ENCODE measurements at places on chromosomes 7 and 10. TPM values are rescaled to one million over a fixed set of nuclear protein-coding genes. Genes with fewer than 3 reads are reported as not detected.

- DNase-seq = no peak
Observed at GRCh38 chr10:34781711-34782110, 33.4 kb downstream of the PARD3 start.

- DNase-seq = peak; percentile 90
Observed at GRCh38 chr7:27128034-27128433, 2.5 kb downstream of the HOXA4 start.

DNA sequence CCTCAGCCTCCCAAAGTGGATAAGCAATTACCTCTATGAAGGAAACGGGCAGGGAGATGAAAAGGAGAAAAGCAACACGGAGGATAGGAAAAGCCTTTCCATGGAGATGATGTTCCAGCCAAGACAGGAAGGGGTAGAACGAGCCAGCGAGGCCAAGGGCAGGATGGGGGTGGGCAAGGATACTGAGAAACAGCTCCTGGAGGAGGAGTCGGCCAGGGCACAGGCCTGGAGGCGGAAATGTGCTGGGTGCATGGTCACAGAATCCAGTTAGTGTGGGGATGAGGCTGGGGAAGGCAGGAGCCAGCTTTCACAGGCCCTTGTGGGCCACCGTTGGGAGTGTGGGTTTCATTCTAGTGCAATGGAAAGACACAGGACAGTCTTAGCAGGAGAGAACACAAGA, 162.6 kb downstream of the JAZF1 start:
- no peak for DNase-seq

- no peak for DNase-seq
Observed at GRCh38 chr10:31288001-31288400, 31.0 kb upstream of the ZEB1 start.

DNA sequence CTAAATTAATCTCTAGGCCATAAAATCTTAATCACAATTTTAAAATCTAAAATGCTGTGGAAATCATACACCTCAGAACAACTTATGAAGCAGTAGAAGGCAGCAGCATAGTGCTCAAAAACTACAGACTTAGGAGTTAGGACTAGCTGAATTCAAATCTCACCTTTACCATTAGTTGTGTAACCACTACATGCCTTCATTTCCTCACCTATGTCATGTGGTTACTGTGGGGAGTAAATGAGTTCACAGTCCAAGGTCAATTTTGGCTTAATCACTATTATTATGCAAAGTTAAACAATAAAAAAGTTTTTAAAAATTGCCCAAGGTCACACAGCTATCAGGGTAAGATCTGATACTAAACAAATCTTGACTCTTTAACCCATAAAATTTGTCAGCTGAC, 37.0 kb downstream of the SNX13 start:
- no peak for DNase-seq

GRCh38 chr10:132765435-132765834, 20.5 kb downstream of the NKX6-2 start:
- no peak for DNase-seq

GRCh38 chr7:35652124-35652523, 42.8 kb downstream of the HERPUD2 start:
- no peak for DNase-seq

- DNase-seq = peak; percentile 48
Observed at GRCh38 chr10:104322416-104322782, 15.9 kb downstream of the ITPRIP start.

- DNase-seq = peak; percentile 87
Observed at GRCh38 chr7:149147072-149147751, at the start of gene ZNF398. ZNF398 (plus strand) TSS chr7:149147453; CDS start chr7:149147743, 290 bp downstream.

GRCh38 chr7:123647106-123647730, 8.4 kb upstream of the LMOD2 start:
- DNase-seq = no peak

DNA sequence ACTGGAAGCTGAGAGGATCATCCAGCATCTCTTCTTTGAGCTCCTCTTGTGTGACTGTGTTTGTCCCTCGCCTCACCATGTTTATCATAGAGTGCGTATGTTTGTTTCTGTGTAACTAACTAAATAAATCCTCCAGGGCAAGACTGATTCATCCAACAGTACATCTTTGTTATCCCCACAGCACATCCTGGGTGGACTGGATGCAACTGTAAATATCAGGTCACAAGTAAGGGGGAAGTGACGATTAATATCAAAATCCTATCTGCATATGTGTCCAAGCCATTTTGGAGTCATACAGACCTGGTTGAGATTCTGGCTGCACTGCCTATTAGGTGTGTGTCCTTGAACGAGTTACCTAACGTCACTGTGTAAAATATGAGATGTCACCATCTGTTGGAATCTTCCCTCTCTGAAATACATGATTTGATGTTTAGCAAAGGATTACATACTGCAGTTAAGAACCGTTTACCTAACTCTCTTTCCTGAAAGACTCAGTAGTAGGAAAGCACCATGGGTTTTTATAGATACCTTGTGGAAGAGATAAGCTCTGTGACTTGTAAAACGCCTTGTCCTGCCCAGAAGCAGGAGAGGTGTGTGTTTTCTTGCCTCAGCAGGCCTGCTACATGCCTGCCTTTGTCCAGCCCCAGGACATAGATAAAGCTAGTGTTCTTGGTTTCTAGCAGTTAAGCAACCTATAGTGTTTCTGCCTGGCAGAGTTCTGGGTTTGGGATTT, 25.8 kb downstream of the WBP1L start:
- no peak for DNase-seq

ANKRD30A gene
- polyA plus RNA-seq = not detected

EBLN1 gene
- not detected for polyA plus RNA-seq

TDRD1 gene
- polyA plus RNA-seq = 0.23 TPM

PALD1 gene
- 14.3 TPM for polyA plus RNA-seq

AEBP1 gene
- polyA plus RNA-seq = 126 TPM
